ENCODE measurements at places on chromosomes 4 and X. TPM values are rescaled to one million over a fixed set of nuclear protein-coding genes. Genes with fewer than 3 reads are reported as not detected.

- no peaks in the 10 kb centered on the region for H3K27me3 ChIP-seq
- no peak overlapping the region for H3K27ac ChIP-seq
- H3K4me3 ChIP-seq: no peak overlapping the region
- H3K36me3 ChIP-seq: no peaks in the 10 kb centered on the region
- H3K4me1 ChIP-seq: no peaks in the 10 kb centered on the region
These were observed 77.9 kb downstream of the ADGRL3 start for GRCh38 chr4:61277785-61278760.

- no peak overlapping the region for H3K4me3 ChIP-seq
- no peaks in the 10 kb centered on the region for H3K4me1 ChIP-seq
- DNase-seq: no peak
- no peaks in the 10 kb centered on the region for H3K27me3 ChIP-seq
- H3K36me3 ChIP-seq: no peaks in the 10 kb centered on the region
These were observed 26.4 kb upstream of the SRPX start for GRCh38 chrX:38247051-38247450.

- no peak for DNase-seq
- H3K27me3 ChIP-seq: no peaks in the 10 kb centered on the region
- no peak overlapping the region for H3K4me3 ChIP-seq
- H3K27ac ChIP-seq: no peak overlapping the region
These were observed 185.5 kb upstream of the PITX2 start for GRCh38 chr4:110808351-110808878.

DNA sequence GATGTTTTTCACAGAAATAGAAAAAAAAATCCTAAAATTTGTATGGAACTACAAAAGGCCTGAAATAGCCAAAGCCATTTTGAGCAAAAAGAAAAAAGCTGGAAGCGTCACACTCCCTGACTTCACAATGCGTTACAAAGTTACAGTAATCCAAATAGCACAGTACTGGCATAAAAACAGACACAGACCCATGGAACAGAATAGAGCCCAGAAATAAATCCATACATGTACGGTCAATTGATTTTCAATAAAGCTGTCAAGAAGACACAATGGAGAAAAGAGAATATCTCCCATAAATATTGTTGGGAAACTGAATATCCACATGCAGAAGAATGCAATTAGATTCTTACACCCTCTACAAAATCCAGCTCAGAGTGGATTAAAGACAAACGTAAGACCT, 208.2 kb downstream of the AFAP1 start:
- no peaks in the 10 kb centered on the region for H3K4me1 ChIP-seq
- H3K27ac ChIP-seq: no peak overlapping the region
- no peaks in the 10 kb centered on the region for H3K36me3 ChIP-seq
- no peak for DNase-seq
- H3K4me3 ChIP-seq: no peak overlapping the region

GRCh38 chr4:137543648-137544047, 11.4 kb upstream of the PCDH18 start:
- H3K27ac ChIP-seq: peak overlapping the region; percentile 59
- H3K27me3 ChIP-seq: no peaks in the 10 kb centered on the region
- H3K4me1 ChIP-seq: no peaks in the 10 kb centered on the region
- H3K36me3 ChIP-seq: no peaks in the 10 kb centered on the region

Gene CCKAR
- not detected for total RNA-seq

DNA sequence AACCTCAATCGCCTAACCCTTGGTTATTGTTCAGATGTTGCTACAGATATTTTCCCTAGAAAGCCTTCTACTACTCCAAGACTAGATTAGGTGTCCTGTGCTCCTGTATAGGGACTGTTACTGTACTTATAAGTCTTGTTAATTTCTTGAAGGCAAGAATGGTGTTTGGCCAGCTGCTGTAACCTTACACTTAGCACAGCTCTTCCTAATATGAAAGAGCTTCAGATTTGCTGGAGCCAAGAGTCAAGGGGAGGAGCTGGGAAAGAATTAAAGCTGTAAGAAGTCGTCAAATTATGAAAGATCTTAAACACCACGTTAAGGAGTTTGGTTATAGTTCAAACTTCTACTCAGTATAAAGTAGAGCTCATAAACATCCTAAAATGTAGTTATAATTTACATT, 245.9 kb upstream of the TLL1 start:
- DNase-seq: no peak
- no peaks in the 10 kb centered on the region for H3K27me3 ChIP-seq
- H3K4me3 ChIP-seq: no peak overlapping the region
- H3K4me1 ChIP-seq: no peaks in the 10 kb centered on the region
- H3K27ac ChIP-seq: no peak overlapping the region
- H3K36me3 ChIP-seq: no peaks in the 10 kb centered on the region

GRCh38 chr4:23171976-23172375, 479.2 kb downstream of the GBA3 start:
- no peaks in the 10 kb centered on the region for H3K27me3 ChIP-seq
- no peak for DNase-seq
- H3K4me3 ChIP-seq: no peak overlapping the region
- H3K4me1 ChIP-seq: no peaks in the 10 kb centered on the region
- no peaks in the 10 kb centered on the region for H3K36me3 ChIP-seq

DNA sequence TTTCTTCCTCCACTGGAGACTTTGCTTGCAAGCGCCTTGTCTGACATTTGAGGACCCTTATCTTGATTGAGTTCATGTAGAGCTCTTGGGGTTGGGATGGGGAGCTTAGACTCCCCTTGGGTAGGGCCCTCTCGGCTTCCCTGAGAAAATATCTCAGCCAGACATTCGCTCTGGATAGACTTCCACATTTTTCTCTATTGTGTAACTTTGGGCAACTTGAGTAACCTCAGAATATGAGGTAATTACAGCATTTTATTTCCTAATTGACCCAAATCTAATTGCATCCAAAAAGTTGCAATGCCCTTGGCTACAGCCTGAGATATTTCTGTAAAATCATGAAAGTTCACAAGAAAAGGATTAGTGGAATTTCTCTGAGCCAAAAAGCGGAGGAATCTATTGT, 102.8 kb upstream of the MXRA5 start:
- H3K36me3 ChIP-seq: no peaks in the 10 kb centered on the region
- no peak overlapping the region for H3K4me3 ChIP-seq
- H3K27ac ChIP-seq: no peak overlapping the region
- H3K27me3 ChIP-seq: no peaks in the 10 kb centered on the region
- no peaks in the 10 kb centered on the region for H3K4me1 ChIP-seq
- DNase-seq: no peak

Gene RASSF6
- 0.06 TPM for total RNA-seq

Gene TKTL2
- 47.5 TPM for total RNA-seq

DNA sequence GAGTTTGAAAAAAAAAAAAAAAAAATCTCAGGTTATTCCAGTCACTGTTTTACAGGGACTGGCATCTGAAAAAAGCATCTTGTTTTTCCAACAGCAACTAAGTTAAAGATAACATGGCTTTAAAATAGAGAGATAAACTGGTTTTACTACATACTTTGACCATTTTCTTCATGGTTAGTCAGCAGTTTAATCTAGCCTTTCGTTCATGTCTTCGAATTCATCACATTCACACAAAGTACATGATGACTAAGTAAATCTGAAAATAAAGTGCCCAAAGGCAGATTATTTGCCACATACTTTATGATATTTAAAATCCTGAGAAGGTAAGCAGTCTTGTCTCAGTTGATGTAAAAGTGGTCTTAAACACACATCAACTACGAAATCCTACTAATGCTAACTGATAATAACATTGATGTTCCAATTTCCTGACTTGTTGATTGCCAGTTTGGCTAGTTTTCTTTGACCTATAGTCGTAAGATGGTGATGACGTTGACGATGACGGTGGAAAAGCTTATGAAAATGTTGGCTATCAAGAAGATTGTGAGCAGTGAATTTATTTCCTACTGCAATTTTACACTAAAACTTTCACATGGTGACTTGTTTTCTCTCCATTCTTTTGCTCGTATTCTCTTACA, 540.5 kb upstream of the BOD1L1 start:
- H3K4me3 ChIP-seq: no peak overlapping the region
- no peak overlapping the region for H3K27ac ChIP-seq
- H3K4me1 ChIP-seq: no peaks in the 10 kb centered on the region
- no peak for DNase-seq

Gene UGT2B15
- 0.50 TPM for total RNA-seq

DNA sequence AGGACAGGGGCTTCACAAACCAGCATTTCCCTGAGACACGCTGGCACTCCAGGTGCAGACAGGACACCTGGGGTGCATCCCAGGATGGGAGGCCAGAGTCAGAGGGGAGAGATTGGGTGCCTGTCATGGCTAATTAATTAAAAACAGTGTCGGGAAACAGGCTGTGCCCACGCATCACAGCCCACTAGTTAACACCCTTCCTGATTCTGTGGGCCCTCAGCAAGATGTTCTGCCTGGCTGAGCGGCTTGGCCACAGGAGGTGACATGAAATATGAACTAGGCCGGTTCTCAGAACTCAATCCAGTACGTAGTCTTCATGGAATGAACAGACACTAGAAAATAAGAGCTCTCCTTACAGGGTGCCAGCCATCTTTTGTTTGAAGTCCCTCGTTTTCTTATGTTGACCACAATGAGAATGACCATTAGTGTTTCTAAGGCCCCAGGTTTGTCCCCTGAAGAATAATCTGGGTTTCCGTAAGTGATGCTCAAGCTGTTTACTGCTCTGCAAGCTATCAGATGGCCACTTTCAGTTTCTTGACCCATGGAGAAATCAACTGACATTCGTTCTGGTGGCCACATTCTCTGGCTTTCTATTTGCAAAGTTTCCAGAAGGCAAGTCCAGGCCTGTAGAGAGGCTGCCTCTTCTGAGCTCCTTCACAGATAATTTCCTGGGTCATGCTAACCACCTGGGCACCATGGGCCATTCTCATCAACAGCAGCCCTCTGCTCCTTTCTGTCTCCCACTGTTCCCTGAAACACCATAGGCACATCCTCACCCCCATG, 72.3 kb downstream of the SLC34A2 start:
- H3K4me1 ChIP-seq: no peaks in the 10 kb centered on the region
- no peak for DNase-seq
- no peaks in the 10 kb centered on the region for H3K36me3 ChIP-seq
- no peak overlapping the region for H3K4me3 ChIP-seq

- no peaks in the 10 kb centered on the region for H3K27me3 ChIP-seq
- no peaks in the 10 kb centered on the region for H3K4me1 ChIP-seq
- H3K27ac ChIP-seq: no peak overlapping the region
- no peak for DNase-seq
- H3K4me3 ChIP-seq: no peak overlapping the region
These were observed 74.2 kb downstream of the PRKX start for GRCh38 chrX:3639236-3639635.

DNA sequence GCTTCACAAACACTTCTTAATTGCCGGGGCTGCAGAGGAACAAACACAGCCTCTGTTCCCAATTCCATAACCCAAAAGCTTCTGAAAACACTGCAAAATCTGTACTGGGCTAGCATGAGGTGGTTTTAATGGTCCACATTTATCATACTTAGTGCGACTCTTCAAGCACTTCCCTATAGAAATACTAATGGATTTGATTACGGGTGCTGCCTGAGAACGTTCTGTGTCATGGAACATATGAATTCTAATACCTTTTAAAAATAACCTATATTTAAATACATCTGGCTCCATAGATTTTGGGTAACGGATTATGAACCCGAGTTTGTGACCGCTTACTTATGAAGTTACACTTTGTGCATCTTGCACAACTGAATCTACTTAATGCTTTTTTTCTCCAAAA, 35.4 kb upstream of the STS start:
- no peaks in the 10 kb centered on the region for H3K27me3 ChIP-seq
- DNase-seq: no peak
- no peaks in the 10 kb centered on the region for H3K36me3 ChIP-seq
- H3K27ac ChIP-seq: no peak overlapping the region
- H3K4me1 ChIP-seq: no peaks in the 10 kb centered on the region
- no peak overlapping the region for H3K4me3 ChIP-seq
